ENCODE measurements at places on chromosomes 2 and 18.

- no peak for DNase-seq
These were observed 841.5 kb downstream of the SOCS6 start for GRCh38 chr18:71130351-71130750.

- no peak for DNase-seq
These were observed 105.6 kb downstream of the SETBP1 start for GRCh38 chr18:44786257-44786656.

- no peak for DNase-seq
These were observed 208.1 kb downstream of the VAPA start for GRCh38 chr18:10121786-10122515.

GRCh38 chr2:42793334-42794270 lies 1.2 kb upstream of the HAAO start:
- no peak for DNase-seq

- no peak for DNase-seq
These were observed 11.9 kb downstream of the IL18RAP start for GRCh38 chr2:102434655-102435381.

DNA sequence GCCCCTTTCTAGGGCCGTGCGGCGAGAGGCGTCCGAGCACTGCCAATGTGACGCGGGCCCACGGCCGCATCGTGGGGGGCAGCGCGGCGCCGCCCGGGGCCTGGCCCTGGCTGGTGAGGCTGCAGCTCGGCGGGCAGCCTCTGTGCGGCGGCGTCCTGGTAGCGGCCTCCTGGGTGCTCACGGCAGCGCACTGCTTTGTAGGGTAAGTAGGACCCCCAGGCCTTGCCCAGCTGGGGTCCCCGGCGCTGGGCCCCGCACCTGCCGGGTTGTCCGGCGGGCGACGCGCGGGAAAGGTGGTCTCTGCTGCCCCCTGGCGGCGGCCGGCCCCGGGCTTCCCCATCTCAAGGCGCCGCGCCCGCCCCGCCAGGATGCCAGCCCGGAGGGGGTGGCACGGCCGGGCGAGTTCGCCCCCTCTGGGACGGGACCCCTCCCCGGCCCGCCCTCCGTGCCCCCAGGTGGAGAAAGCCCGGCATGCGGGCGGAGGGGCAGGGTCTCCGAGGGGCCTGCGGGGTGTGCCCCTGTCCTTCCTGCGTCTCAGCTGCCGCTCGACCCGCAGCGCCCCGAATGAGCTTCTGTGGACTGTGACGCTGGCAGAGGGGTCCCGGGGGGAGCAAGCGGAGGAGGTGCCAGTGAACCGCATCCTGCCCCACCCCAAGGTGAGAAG lies 1.9 kb downstream of the PRSS56 start:
- DNase-seq: no peak

- DNase-seq: no peak
These were observed 502.9 kb upstream of the ID2 start for GRCh38 chr2:8178911-8179310.

DNA sequence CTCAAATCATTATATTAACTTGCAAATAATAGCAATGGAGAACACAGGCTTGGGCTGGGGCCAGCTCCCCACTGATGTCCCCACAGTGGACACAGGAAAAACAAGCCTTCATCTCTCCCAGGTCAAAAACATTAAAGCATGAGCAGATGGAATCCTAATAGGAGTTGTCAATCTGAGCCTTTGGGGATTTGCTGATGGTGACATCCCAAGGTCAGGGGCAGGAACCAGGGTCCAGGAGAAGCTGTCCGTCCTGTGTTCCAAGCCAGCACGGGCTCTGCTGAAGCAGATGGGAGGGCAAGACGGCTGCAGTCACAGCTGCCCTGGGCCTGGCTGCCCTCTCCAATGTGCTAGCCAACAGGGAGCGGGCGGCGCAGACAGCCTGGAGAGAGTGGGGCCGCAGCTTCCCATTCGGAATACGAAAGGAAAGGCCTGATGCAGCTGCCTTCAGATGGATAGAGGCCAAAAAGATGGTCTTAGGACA lies 135.5 kb downstream of the NDUFA10 start:
- DNase-seq: no peak

- DNase-seq: no peak
These were observed 102.0 kb upstream of the PXDN start for GRCh38 chr2:1846046-1847015.

GRCh38 chr2:235218486-235218907 lies 266.7 kb downstream of the SH3BP4 start:
- no peak for DNase-seq

GRCh38 chr2:17476064-17476463 lies 42.2 kb downstream of the RAD51AP2 start:
- no peak for DNase-seq

- DNase-seq: no peak
These were observed 64.0 kb downstream of the BOD1L2 start for GRCh38 chr18:57210716-57211411.

GRCh38 chr2:227973241-227973640 lies 101.8 kb downstream of the DAW1 start:
- DNase-seq: no peak

DNA sequence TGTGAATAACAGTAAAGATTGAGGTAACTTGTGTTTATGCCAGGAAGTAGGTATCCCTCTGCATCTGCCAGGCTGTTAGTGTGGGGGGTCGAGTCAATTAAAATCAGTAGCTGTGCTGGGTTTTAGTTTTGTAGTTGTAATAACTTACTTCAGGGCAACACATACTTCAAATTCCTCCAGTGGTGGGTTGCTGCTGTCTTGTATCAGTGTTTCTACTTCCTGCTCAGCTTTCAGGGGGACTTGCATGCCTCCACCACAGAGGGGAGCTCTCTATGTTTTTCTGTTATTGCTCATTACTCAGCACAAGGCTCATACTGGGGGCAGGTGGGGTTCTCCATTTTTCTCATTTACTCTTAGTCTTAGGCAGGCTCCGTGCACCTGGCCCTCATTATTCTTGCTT lies 136.8 kb downstream of the CAPN13 start:
- no peak for DNase-seq

DNA sequence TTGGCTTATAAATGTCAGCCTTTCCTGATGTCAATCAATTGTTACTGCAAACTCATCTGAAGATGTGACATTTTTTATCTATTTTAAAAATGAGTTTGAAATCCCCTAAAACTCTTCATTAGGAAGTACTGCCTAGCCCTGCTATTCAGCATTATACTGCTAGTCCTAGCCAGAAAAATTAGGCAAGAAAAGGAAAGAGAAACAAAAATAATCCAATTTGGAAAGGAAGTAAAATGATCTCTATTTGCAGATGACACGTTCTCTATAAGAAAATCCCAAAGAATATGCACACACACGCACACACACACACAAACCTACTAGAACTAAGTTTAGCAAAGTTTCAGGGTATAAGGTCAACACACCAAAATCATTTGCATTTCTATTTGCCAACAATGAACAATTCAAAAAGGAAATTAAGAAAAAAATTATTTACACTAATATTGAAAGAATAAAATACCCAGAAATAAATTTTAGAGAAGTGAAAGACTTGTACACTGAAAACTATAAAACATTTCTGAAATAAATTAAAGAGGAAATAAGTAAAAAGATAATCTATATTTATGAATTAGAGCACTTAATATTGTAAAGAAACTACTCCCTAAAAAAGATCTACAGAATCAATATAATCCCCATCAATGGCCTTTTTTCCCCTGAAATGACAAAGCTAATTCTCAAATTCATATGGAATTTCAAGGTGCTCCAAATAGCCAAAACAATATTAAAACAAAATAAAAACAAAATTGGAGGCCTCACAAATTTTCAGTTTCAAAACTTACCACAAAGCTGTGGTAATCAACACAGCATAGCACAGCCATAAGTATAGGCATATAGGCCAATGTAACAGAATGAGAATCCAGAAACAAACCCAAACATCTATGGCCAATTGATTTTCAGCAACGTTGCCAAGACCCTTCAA lies 433.7 kb upstream of the TRIB2 start:
- DNase-seq: no peak

DNA sequence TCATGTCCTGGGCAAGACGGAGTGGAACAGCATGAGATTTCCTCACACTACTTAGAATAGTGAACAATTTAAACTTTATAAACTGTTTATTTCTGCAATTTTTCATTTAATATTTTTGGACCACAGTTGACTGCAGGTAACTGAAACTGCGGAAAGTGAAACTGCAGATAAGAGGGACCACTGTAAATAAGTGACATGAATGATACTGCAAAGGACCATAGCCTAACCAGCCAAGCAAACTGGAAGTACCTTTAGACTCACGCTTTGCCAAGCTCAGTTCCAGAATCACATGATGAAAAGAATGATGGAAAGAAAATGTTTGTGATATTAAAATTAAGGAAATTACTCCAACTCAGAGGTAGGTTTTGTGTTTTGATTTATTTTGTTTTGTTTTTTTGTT lies 94.6 kb upstream of the ITGA4 start:
- DNase-seq: no peak

- no peak for DNase-seq
These were observed 17.2 kb downstream of the EPHA4 start for GRCh38 chr2:221554769-221555493.

GRCh38 chr18:10279905-10280644 lies 174.4 kb upstream of the APCDD1 start:
- DNase-seq: no peak

GRCh38 chr2:99085421-99085820 lies 56.1 kb upstream of the C2orf15 start:
- DNase-seq: no peak

DNA sequence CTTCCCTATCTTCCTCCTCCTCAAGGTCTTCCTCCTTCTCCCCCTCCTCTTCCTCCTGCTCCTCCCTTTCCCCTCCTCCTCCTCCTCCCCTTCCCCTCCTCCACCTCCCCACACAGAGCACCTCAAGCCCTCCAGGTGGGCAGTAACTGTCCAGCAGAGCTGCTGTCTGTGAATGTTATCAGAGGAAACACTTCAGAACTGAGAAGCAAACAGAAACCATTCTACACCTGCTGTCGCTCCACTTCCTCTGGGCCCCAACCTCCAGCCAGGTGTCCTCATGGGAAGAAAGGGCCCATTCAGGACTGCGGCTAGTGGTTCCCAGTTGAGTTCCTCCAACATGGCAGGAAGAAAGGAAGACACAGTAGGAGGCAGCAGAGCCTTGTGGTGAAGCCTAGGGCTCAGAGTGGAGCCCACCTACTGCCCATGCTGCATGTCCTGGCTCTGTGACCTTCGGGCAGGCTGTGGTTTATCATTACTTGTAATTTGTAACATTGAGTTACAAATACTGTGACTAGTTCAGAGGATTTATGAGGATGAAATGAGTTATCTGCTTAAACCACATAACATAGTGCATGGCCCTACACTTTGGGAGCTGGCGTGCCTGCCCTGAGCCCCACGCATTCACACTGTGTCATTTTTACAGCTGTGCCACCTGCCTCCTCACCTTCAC lies 165.9 kb upstream of the ID2 start:
- no peak for DNase-seq

GRCh38 chr2:107094450-107094986 lies 208.6 kb upstream of the ST6GAL2 start:
- DNase-seq: no peak

- no peak for DNase-seq
These were observed 68.8 kb downstream of the WDSUB1 start for GRCh38 chr2:159217676-159218075.

GRCh38 chr2:33287507-33288005 lies 188.9 kb upstream of the RASGRP3 start:
- no peak for DNase-seq

DNA sequence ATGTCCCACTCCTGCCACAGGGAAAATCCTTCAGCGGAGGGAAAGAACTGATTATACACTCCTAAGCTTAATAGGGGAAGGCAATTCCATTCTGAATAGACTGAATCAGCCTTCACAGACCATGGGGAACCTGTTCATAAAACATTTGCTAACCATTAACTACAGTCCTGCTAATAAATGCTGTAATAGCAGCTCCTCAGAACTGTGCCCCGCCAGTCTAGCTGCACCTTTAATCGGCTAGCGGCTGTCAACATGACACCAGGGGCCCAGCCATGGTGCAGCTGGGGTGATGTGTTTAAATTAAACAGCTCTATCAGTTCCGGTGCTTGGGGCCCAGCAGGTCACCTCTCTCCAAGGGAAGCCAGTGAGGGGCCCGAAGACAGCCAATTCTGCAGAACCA lies 77.8 kb downstream of the GALNT14 start:
- DNase-seq: no peak

DNA sequence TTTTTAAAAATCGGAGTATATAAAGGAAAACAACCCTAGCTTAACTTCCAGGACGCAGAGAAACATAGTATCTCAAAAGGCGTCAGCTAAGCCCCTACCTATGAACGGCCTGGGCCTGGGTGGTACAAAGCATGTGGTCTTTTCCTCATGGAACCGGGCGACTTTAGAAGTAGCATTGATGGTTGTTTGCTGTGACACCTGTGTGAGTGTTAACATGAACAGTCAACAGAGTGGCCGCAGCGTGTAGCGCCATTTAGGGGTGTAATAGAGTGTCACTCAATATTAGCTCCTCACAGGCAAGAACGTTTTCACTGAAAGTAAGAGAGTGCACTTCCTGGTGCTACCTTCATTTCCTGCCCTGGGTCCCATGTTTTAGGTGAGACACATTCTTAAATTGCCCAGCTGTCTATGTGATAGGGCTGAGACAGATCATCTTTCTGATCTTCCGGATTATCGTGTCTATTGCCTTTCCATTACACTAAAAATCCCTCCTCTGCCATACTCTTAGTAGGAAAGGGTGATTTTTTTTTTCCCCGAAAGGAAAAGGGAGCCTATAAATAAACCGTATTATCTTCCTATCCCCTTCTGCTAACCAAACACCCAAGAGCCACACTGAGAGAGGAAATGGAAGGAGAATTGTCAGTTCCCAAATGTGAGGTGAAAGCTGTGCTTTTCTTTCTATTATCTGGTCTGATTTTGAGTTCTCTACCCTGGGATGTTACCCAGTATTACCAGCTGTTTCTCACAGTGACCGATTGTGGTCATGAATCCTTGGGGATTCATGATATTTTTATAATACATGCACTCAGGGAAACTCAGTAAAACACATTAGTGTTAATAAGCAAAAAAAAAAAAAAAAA lies 1.3 kb downstream of the GORASP2 start:
- DNase-seq: no peak

GRCh38 chr2:159795841-159796690 lies 1.9 kb downstream of the CD302 start:
- no peak for DNase-seq

GRCh38 chr18:23539911-23540525 lies 36.7 kb downstream of the RMC1 start:
- no peak for DNase-seq

DNA sequence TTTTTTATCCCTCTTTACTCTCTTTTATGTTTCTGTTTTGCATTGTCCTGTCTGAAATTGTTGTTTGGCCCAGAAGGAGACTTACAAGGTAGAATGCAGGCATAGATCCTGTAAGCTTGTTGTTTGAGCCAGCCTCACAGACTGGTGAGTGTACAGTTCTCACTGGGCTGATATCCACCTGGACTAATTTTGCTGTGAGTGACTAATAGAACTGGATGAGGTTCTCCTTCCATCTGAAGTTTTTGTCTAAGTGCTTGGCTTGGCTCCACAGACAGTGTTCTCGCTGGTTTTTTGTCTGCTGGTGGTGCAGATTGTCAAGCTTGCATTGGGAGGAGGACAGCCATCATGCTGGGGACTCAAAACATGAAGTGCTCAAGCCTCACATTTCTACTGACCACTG lies 495.7 kb downstream of the TSN start:
- DNase-seq: no peak

GRCh38 chr2:158712791-158713522 lies 82.2 kb upstream of the DAPL1 start:
- no peak for DNase-seq
